ENCODE measurements at places on chromosomes 3 and 15.

DNA sequence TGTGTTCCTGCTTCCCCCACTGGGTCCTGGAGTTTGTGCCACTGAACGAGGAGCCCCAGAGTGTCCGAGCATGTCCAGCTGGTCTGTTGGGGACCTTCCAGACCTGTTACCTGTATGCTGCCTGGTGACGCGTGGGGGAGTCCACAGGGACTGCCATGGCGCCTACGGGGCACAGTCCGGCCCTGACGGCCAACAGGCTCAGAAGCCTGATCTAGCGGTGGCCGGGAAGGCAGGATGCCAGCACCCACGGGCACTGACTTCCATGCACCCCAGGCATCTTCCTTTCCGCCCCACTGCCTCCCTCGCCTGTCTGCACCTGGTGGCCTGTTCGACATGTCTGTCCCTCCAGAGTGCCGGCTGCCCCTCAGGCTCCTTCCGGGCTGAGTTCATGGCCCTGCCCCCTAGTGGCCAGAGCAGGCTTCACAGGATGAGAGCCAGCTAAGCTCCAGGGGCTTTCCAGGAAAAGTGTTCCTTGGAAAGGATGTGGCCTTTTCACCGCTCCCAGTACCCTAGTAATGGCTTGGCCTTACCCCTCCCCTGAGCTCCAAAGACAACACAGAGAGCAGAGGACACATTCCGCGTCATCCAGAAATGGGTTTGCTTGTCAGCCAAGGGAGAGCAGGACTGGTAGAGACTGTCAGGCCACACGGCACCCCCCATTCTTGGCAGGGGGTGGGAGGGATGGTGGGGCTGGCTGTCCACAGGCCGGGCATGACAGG, 35.7 kb downstream of the NGRN start:
- no peaks in the 10 kb centered on the region for H3K27me3 ChIP-seq
- H3K4me3 ChIP-seq = no peak overlapping the region
- peak; percentile 62 for DNase-seq
- peaks cover 7% of the 10 kb centered on the region for H3K4me1 ChIP-seq
- H3K27ac ChIP-seq = no peak overlapping the region

- no peak overlapping the region for H3K4me3 ChIP-seq
- no peak overlapping the region for H3K27ac ChIP-seq
- H3K4me1 ChIP-seq = peaks cover 20% of the 10 kb centered on the region
- H3K36me3 ChIP-seq = no peaks in the 10 kb centered on the region
Observed at GRCh38 chr3:125383744-125384143, 8.6 kb upstream of the ZNF148 start.

DNA sequence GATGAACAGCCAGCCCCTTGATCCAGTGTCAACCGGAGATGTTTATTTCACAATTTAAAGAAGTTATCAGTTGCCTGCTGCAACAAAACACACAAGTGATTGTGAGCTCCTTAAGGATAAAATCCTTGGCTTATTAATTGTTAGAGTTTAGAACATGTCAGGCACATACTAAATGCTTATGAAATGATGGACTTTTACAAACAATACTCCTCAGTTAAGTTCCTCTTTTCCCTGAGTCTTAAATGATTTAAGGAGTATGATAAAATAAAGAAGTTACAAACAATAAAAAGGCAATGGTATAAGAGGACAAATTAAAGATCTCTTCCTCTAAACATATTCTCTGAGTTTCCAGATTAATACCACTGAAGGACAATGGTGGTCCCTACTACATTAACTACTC, 5.7 kb downstream of the GHSR start:
- H3K27me3 ChIP-seq = no peaks in the 10 kb centered on the region
- no peaks in the 10 kb centered on the region for H3K36me3 ChIP-seq
- H3K4me1 ChIP-seq = no peaks in the 10 kb centered on the region
- H3K4me3 ChIP-seq = no peak overlapping the region

- H3K4me3 ChIP-seq = no peak overlapping the region
- H3K27me3 ChIP-seq = no peaks in the 10 kb centered on the region
- no peak overlapping the region for H3K27ac ChIP-seq
- DNase-seq = no peak
Observed at GRCh38 chr15:100919481-100920405, 586 bp downstream of the LRRK1 start.

- H3K4me3 ChIP-seq = no peak overlapping the region
- no peaks in the 10 kb centered on the region for H3K27me3 ChIP-seq
- peaks cover 95% of the 10 kb centered on the region for H3K36me3 ChIP-seq
- DNase-seq = no peak
- H3K4me1 ChIP-seq = no peaks in the 10 kb centered on the region
Observed at GRCh38 chr15:100033140-100033857, 300.1 kb upstream of the LYSMD4 start.

DNA sequence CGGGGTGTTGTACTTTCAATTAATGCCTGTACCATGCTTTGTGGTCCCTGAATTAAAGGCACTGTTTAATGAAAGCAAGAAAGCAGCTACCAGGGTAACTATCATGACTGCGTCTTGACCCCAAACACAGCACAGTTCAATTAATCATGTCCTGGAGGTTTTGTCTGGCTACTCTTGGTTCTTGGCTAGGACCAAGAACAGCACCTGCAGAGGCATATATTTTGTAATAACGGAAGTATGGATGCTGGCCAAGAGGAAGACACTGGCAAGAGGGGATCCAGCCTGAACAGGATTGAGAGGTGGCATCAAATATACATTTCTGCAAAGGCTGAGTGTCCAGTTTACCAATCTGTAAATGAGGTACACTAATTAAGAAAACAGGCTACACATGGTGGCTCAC, 119.9 kb downstream of the FOXP1 start:
- DNase-seq = no peak
- H3K4me1 ChIP-seq = no peaks in the 10 kb centered on the region
- H3K4me3 ChIP-seq = no peak overlapping the region
- H3K27ac ChIP-seq = no peak overlapping the region
- H3K36me3 ChIP-seq = no peaks in the 10 kb centered on the region

- H3K27me3 ChIP-seq = no peaks in the 10 kb centered on the region
- no peak overlapping the region for H3K4me3 ChIP-seq
- no peak for DNase-seq
- no peaks in the 10 kb centered on the region for H3K36me3 ChIP-seq
Observed at GRCh38 chr3:18300916-18301315, 124.2 kb downstream of the SATB1 start.

- no peak overlapping the region for H3K27ac ChIP-seq
- H3K4me1 ChIP-seq = no peaks in the 10 kb centered on the region
- no peaks in the 10 kb centered on the region for H3K27me3 ChIP-seq
- no peak overlapping the region for H3K4me3 ChIP-seq
Observed at GRCh38 chr15:79339588-79340314, 28.8 kb downstream of the TMED3 start.

- H3K36me3 ChIP-seq = no peaks in the 10 kb centered on the region
- DNase-seq = no peak
- no peak overlapping the region for H3K27ac ChIP-seq
- no peak overlapping the region for H3K4me3 ChIP-seq
- H3K4me1 ChIP-seq = no peaks in the 10 kb centered on the region
Observed at GRCh38 chr15:60626669-60627068, 147.7 kb upstream of the ICE2 start.

DNA sequence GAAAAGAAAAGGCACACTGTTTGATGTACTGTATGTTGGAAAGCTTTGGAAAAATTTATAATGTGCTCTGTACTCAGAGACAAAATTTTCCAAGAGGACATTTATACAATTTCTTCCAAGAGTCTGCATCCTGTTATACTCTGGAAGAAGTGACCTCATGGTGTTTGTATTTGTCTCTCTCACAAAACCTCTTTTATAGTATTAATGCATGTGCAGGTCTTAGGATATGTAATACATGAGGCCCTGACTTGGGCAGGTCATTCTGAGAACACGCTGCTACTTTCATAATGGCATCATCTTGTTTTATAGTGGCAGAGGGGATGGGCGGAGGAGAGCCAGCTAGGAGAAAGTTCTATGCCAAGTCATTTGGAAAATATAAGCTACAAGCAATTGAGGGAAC, 72.0 kb upstream of the P3H2 start:
- H3K27ac ChIP-seq = no peak overlapping the region
- no peak for DNase-seq
- no peaks in the 10 kb centered on the region for H3K36me3 ChIP-seq
- H3K27me3 ChIP-seq = no peaks in the 10 kb centered on the region
- H3K4me3 ChIP-seq = no peak overlapping the region

DNA sequence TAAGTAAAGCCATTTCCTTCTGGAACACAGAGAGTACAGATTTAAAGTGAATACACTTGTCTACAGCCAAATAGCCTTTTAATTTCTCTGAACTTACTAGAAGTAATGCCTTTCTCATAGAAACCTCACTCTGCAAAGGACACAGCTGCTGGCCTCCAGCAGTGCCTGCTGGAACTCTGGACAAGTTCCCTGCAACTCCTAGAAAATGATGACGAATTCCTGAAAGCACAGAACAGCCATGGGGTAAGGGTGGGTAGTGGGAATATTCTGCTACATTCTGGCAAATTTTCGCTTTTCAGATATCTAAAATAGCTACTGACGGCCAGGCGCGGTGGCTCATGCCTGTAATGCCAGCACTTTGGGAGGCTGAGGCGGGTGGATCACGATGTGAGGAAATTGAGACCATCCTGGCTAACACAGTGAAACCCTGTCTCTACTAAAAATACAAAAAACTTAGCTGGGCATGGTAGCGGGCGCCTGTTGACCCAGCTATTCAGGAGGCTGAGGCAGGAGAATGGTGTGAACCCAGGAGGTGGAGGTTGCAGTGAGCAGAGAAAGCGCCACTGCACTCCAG, 34.4 kb downstream of the RYK start:
- no peaks in the 10 kb centered on the region for H3K4me1 ChIP-seq
- peaks cover 19% of the 10 kb centered on the region for H3K36me3 ChIP-seq
- H3K27me3 ChIP-seq = no peaks in the 10 kb centered on the region
- H3K27ac ChIP-seq = no peak overlapping the region
- H3K4me3 ChIP-seq = no peak overlapping the region

- no peak overlapping the region for H3K27ac ChIP-seq
- no peaks in the 10 kb centered on the region for H3K4me1 ChIP-seq
- DNase-seq = no peak
- no peak overlapping the region for H3K4me3 ChIP-seq
- no peaks in the 10 kb centered on the region for H3K27me3 ChIP-seq
Observed at GRCh38 chr3:43580181-43580580, 41.6 kb downstream of the ANO10 start.

- H3K4me1 ChIP-seq = no peaks in the 10 kb centered on the region
- H3K4me3 ChIP-seq = no peak overlapping the region
- H3K36me3 ChIP-seq = no peaks in the 10 kb centered on the region
- no peak for DNase-seq
- no peak overlapping the region for H3K27ac ChIP-seq
Observed at GRCh38 chr3:126373146-126373613, 16.0 kb upstream of the KLF15 start.

- no peak for DNase-seq
- H3K4me1 ChIP-seq = no peaks in the 10 kb centered on the region
- H3K27me3 ChIP-seq = no peaks in the 10 kb centered on the region
- no peak overlapping the region for H3K27ac ChIP-seq
- H3K36me3 ChIP-seq = no peaks in the 10 kb centered on the region
- H3K4me3 ChIP-seq = no peak overlapping the region
Observed at GRCh38 chr3:10173926-10174435, 9.3 kb downstream of the IRAK2 start.

DNA sequence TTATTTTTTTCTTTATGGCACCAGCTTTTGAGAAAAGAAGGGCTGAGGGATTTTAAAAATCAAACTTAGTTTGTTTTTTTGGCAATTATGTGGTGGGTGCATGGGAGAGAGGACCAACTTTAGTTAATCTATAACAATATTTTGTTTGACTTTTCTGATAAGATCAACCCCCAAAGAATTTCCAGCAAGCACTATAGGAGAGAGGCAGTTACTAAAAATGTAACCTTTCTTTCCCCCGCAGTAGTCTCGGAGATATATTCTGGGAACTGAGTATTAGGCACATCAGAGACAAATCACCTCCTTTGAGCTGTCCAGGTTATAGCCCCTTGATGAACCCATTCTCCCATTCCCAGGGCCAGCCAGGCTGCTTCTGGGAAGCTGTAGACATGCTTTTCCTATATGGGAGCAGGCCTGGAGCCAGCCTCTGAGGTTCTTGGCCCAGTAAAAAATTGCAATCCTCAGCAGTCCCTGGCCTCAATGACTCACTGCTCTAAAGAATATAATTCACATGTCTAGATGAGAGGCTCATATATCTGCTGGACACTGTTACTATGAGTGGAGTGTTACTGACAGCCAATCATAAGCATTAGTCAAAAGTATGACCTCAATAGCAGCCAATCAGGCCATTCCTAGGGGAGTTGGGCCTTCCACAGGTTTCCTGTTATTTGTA, 138.3 kb upstream of the AGBL1 start:
- no peak overlapping the region for H3K4me3 ChIP-seq
- H3K27ac ChIP-seq = no peak overlapping the region
- no peak for DNase-seq
- no peaks in the 10 kb centered on the region for H3K36me3 ChIP-seq

- no peaks in the 10 kb centered on the region for H3K4me1 ChIP-seq
- H3K4me3 ChIP-seq = no peak overlapping the region
- no peaks in the 10 kb centered on the region for H3K27me3 ChIP-seq
- DNase-seq = no peak
- no peak overlapping the region for H3K27ac ChIP-seq
Observed at GRCh38 chr15:99921101-99921500, 187.9 kb upstream of the LYSMD4 start.

- H3K4me1 ChIP-seq = no peaks in the 10 kb centered on the region
- H3K27ac ChIP-seq = no peak overlapping the region
- no peaks in the 10 kb centered on the region for H3K27me3 ChIP-seq
- H3K36me3 ChIP-seq = no peaks in the 10 kb centered on the region
Observed at GRCh38 chr3:76479161-76479650, 560.7 kb upstream of the ROBO2 start.
